ENCODE measurements at places on chromosomes 16 and 17. TPM values are rescaled to one million over a fixed set of nuclear protein-coding genes. Genes with fewer than 3 reads are reported as not detected.

The SPATA32 gene
- polyA plus RNA-seq = 0.22 TPM

DNA sequence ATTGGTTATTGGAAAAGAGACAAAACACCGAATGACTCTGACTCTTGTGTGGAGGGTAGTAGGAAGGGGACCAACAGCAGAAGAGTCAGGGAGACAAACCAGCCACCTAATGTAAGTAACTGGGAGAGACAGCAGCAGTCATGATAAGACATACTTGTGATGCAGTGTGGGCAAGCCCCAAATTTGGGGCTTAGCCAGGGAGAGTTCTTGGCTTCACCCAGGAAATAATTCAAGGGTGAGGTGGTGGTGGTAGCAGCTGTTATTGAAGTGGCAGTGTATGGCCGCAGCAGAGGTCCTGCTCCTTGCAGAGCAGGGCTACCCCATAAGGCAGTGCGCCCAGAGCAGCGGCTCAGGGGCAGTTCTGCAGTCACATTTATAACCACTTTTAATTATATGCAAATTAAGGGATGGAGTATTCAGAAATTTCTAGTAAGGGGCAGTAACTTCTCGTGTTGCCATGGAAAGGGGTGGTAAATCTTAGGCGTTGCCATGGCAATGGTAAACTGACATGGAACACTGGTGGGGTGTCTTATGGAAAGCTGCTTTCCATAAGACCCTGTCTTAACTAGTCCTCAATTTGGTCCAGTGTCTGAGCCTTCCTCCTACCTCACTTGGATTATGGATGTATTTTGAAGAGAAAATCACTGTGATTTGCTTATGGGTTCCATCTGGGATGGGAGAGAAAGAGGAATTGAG lies 317.1 kb downstream of the PHKB start:
- DNase-seq = no peak

DNA sequence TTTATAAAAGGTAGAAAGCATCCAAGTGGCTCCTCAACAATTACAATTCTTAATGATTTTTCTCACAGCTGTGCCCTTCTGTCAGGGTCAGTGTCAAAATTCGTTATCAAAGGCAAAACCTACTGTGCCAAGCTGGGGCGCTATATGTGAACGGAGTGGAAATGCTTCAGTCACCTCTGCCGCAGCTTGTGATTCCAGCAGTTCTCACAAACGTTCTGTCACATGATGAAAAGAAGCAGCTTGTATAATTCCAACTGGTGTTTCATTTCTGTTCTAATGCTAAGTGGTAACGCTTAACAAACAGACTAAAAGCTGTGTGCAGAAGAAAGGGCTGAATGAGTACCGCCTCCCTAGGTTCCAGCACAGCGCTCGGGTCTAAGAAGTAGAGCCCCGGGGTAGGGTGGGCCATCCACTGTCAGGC lies 14.2 kb downstream of the PLD6 start:
- DNase-seq = no peak

DNA sequence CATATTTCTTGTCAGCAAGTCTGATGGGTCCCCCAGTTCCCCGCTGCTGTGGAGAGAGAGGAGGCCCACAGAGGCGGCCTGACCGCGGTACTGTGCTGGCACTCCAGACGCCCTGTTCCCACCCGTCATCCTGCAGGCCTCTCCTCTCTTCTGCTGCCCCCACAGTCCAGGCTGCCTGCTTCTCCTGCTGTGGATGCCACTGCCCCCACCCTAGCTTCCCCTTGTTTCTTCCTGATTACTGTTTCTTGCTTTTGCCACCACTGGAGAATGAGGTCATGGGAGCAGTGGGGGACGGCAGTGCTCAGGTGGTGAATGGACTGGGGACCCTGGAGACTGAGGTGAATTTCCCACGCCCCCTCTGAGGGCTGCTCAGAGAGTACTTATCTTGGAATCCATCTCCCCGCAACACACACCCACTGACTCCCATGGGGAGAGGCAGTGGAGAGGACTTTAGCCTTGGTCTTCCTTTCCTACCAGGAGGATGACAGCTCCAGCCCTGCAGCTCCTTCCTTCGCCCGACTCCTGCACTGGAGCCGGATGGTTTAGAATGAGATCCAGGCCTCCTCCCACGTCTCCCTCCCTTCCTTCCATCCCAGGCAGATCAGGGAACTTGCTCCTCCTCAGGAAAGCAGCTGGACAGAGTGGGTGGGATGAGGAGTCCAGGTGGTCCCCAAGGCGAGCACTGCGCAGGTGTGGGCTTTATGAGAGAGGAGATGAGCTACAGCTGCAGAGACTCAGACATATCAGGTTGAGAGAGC lies 60.4 kb downstream of the PLXDC1 start:
- DNase-seq = no peak

The SECTM1 gene
- 1.8 TPM for polyA plus RNA-seq

DNA sequence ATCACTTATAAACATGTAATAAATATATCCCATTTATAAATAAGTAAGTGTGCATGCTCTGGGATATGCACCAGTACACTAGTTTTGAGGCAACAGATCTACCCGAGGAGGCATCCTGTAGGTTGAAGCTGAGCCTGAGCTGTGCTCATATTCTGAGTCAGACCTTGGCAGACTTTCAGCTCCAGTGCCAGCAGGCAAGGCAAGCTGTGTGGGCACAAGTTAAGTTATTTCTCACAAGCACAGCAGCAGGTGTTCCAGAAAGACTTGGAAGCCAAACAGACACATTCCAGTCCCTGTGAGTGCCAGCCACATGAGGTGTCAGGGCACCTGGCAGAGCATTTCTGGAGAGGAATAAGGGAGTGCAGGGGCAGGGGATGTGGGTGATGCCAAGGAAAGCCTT lies 1.3 kb upstream of the CLEC19A start:
- no peak for DNase-seq

DNA sequence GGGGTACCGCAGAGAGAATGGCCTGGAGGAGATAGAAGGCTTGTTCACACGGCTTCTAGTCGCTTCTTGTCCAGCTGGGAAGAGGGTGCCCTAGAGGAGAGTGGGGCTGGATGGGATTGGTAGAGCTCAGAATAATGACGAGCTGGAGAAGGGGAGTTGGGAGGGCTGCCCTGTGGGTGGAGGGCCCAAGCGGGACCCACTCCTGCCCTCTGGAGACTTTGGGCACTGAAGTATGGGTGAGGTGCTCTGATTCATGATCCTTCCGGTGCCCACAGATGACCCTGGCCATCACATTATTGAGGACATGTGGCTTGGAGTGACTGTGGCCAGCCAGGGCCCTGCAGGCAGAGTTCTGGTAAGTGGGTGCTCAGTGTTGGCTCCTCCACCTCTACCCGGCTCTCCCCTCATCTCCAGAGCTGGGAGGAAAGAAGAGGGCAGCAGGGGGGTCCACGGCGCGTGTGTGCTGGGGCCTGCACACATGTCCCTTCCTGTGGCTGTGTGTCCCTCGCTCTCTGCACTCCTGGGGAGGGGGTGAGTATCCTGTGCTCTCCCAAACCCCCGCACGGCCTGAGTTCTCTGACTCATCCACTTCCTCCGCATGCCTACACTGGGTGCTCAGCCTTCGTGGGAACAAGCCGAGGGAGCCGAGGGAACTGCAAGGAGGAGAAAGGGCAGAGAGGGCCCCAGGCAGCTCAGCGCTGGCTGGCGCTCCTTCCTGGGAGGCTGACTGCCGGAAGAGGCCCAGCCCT lies 8.5 kb downstream of the ITGA3 start:
- DNase-seq = no peak

DNA sequence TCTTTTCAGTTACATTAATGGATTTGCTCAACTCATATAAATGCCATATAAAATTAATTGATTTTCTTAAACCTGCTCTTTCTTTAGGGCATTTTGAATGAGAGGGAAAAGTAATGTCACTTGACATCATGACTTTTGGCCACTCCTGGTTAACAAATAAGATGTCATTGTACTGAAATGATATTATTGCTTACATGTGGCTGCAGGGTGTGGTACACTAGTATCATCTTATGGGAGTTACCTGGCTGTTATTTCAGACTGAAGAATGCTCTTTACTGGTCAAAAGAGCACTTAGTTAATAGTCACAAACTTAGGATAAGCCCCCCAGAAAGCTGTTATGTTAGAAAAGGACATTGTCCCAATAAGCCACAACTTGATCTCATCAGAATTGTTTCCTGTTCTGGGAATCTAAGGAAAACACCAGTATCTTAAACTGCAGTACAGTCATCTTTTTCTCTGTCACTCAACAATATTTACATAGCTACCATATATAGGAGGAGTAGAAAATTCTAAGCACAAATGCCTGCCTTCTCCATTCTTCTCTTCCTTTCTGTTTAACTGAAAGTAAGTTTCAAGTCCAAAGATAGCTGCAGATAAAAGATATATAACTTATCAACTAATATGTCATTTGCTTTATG lies 53.9 kb upstream of the MRC2 start:
- DNase-seq = no peak

The CIAPIN1 gene
- 110 TPM for polyA plus RNA-seq

GRCh38 chr17:67500677-67501300 lies 123.7 kb downstream of the PITPNC1 start:
- no peak for DNase-seq

The GP2 gene
- polyA plus RNA-seq = 2.9 TPM

The CMTM1 gene
- 5.5 TPM for polyA plus RNA-seq

DNA sequence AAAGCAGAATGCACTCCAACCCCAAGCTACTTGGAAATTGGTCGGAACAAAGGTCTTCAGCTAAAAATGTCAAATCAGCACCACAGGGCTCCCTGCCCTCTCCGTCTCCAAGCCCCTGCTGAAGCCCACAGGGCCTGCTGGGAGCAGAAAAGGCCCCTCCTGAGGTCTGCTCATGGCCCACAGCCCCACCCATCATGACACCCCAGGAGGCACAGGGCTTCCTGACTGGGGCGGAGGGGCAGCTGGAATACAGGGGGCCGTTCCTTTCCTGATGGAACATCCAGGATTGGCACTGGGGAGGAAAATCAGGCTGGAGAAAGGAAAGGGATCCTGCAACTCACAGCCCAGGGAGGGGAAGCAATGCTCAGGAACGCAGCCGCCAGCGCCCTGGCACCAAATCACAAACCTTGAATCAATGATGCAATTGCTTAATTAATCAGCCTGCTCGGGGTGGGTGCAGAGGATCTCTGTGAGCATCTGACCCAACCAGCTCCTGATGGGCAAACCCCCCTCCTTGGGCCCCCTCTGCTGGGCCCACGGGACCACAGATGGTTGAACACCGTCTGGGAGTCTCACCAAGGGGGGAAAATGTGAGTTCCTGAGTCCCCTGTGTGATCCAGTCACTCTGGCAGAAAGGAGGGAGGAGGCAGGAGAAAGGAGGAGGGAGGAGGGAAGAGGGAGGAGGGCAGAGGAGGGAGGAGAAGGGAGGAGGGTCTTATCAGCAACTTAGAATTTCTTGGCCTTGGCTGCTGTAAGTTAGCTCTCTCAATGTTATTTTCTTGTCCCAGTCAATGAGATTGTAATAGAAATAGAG lies 155.5 kb downstream of the ZNF423 start:
- no peak for DNase-seq

The C16orf89 gene
- 7.5 TPM for polyA plus RNA-seq

GRCh38 chr16:2159175-2159838 lies 3.7 kb downstream of the TRAF7 start:
- no peak for DNase-seq

- no peak for DNase-seq
Observed at GRCh38 chr16:85492295-85492864, 120.7 kb upstream of the GSE1 start.

DNA sequence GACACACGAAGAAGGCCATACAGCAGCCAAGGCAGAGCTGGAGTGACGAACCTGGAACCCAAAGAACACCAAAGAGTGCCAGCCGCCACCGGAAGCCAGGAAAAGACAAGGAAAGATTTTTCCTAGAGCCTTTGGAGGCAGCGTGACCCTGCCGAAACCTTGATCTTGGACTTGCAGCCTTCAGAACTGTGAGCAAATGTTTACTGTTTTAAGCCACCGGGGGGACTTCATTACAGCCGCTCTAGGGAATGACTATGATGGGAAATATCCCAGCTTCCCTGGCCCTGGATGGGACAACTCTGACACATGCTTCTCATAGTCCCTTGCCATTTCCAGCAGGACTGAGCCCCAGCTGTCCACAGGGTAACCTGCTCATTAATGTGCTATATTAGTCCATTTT lies 270.6 kb downstream of the HAPSTR1 start:
- DNase-seq = no peak

DNA sequence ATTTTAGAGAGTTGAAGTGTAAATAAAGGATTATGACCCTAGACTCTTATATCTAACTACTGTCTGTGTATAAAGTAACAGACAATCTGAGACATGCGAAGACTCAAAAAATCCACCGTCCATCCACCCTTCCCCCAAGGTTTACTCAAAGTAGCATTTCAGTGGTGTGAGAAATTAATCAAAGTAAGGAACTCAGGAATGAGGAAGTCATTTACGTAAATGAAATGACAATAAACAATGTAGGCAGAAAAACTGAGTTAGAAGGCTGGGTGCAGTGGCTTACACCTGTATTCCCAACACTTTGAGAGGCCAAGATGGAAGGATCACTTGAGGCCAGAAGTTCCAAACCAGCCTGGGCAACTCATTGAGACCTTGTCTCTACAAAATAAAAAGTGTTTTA lies 19.8 kb upstream of the NTN1 start:
- no peak for DNase-seq

The NPIPA8 gene
- 1.4 TPM for polyA plus RNA-seq

The CCL23 gene
- polyA plus RNA-seq = not detected

- DNase-seq = no peak
Observed at GRCh38 chr17:67514998-67515397, 137.9 kb downstream of the PITPNC1 start.

The CD300H gene
- polyA plus RNA-seq = 0.42 TPM

The KRT28 gene
- not detected for polyA plus RNA-seq

The SLFN12L gene
- polyA plus RNA-seq = 0.33 TPM

DNA sequence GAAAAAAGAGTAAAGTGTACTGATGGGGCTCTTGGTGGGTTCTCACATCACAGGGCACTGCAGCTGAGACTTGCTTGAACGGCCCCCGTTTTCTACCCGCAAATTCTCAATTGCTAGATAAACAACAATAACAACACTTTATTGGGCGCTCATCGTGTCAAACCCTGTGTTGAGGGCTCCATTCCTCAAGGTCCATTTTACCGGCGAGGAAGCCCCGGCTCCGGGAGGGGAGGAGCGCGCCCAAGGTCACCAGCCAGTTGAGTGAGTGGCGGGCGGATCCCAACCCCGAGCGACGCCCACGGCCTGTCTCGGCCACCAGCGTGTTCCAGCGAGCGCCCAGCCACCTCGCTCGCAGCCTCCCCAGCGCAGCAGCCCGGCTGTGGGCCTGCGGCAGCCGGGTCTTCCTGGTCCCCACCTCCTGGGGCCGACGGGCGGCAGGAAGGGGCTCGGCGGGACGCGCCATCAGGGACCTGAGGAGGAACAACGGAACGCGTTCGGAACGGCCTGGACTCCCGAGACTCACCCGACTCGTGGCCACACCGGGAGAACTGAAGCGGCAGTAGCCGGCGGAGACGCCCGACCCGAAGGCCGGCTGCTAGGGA lies 373 bp downstream of the CMC2 start:
- DNase-seq = no peak

The MYH13 gene
- polyA plus RNA-seq = 0.40 TPM

The KRTAP3-2 gene
- not detected for polyA plus RNA-seq

GRCh38 chr16:70399381-70399780 lies 39.5 kb downstream of the ST3GAL2 start:
- DNase-seq = no peak

- no peak for DNase-seq
Observed at GRCh38 chr17:69350911-69351310, 24.0 kb upstream of the ABCA5 start.
